ENCODE measurements at places on chromosomes 12 and 14.

DNA sequence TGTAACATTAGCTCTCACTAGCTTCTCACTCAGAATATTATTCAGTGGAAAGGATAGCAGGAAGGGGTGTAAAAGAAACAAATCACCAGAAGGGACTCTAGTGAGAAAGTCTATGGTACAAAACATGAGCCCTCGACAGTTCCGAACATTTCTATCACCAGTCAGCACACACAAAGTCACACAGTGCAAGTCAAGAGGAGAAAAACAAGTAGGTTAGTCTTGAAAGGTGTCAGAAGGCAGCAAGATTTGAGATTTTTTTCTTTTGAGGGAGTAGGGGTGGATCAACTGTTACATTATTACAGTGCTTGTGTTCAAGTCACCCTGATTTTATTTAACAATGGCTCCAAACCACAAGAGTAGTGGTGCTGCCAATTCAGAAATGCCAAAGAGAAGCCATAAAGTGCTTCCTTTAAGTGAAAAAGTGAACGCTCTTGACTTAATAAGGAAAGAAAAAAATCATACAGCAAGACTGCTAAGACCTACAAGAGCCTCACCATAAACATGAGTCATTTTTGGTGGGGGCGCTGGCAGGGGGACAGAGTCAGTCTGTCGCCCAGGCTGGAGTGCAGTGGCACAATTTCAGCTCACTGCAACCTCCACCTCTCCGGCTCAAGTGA is 42.3 kb downstream of the GNS start:
- DNase-seq = no peak

DNA sequence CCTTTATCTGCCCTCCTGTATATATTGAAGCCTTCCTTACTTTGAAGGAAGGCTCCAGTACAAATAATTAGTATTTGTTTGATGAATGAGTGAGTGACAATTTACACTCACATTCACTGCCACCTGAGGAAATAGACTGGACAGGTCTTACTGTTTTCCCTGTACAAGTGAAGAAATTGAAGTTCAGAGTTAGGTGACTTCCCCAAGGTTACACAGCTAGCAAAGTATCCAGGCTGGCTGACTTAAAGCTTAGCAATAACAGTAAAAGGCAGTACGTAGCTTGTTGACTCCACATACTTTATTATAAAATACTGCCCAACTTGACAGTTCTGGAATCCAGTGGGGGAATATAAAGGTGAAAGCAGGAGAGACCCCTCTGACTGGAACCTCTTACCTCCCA is 2.6 kb upstream of the KRT18 start:
- DNase-seq = no peak

DNA sequence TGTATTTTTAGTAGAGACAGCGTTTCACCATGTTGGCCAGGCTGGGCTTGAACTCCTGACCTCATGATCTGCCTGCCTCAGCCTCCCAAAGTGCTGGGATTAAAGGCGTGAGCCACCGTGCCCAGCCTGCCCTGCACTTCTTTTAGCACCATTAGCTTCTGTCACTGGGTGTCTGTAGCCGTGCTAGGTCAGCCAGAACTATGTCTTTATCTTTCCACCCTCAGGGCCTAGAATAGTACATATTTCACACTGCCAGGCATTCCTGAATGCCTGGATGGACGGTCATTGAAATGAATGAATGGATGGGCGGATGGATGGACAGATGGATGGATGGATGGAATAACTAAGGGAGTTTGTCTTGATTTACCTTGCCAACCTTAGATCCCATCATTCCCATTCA is 33.7 kb downstream of the FBXL14 start:
- no peak for DNase-seq

DNA sequence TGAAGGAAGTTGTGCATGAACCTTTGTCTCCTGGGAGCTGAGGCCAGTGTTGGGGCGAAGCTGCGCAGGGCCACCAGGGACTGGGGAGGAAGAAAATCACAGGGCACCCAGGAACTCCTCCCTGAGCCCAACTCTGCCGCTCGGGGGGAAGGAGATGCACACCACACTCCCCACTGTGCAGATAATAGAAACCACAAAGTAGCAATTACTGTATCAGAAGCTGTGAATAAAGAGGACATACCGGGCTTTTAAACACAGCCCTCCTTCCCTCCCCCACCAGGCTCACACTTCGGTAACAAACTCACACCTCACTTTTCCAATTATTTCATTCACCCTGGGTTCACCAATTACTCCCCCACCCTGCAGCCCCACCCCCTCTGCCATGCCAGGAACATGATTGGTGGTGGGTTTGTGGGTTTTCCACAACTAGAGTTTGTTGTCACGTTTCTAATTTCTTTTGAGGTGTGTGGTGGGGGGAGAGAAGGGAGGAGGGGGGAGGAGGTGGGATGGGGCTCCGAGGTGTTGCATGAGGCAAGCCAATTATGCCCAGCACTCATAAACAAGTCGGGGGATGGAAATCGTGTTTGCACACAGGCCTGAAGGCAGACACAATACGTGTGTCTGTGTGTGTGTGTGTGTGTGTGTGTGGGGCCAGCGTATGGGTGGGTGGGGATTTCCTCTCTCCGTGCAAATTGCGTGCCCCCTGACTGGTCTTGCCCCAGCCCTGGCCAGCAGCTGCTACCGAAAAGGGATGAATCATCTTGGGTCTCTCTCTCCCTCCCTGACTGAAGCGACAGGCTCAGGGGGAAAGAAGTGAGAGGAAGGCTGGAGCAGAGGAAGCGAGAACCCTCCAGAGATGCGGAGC is 103.3 kb downstream of the RBM19 start:
- peak; percentile 49 for DNase-seq

DNA sequence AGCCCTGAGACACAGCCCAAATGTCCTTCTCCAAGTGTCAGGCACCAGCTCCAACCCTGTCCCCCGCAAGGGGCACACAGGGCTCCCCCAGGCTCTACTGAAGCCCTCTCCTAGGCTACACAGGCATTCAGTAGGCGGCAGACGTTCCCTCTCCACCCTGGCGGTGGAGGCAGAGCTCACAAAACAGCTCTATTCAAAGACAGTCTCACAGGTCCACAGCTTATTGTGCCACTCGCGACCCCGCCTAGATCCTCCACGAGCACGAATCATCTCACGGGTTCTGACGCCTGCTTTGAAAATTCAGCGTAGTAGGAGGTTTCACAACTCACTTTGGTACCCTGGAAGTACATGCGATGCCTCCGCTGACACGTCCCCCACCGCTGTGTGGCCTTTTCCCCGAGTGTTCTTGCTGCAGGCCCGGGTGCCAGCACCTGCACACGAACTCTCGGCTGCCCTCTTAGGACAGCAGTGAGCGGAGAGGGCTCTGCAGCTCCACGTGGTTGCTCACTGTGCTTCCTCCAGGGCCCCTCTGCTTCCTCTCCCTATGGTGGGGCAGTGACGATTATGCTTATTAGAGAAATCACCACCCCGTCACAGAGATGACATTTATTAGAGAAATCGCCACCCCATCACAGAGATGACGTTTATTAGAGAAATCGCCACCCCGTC is 78.5 kb downstream of the ADGRD1 start:
- DNase-seq = no peak

- DNase-seq = no peak
Measured at GRCh38 chr12:27434673-27435565, 11.6 kb upstream of the SMCO2 start.

- no peak for DNase-seq
Measured at GRCh38 chr12:77213319-77213718, 147.9 kb upstream of the E2F7 start.

- no peak for DNase-seq
Measured at GRCh38 chr12:110199339-110200123, 75.4 kb downstream of the IFT81 start.

DNA sequence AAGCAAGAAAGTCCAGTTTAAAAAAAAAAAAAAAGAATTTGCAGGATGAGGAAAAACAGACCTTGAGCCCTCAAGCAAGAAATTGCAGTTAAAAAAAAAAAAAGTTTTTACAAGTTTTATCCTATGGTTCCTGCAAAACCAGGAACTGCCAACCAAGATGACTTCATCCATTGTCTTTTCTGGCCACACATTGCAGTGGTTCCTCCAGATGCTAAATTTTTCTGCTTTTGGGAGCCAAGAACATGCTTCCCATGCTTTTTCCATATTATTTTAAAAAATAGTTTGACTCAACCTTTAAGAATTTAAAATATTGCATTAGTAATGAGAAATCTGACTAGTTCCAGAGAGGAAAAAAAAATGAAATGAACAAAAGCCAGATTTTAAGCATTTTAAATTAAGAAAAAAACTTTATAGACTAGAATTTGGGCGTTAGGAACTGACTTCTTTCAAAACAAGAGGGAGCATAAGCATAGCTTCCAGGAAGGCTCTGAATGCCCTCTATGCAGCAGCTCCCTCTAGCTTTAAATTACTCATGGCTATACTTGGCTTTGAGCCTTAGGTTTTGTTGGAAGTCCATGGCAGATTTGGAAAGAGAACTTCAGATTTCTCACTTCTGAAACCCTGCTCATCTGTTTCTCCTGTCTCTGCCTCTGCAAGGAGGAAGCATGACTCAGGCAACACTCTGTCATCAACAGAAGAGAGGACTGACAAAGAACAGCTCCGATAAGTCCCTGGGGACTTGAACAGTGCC is 124.5 kb downstream of the GPR65 start:
- peak; percentile 40 for DNase-seq

GRCh38 chr12:92747151-92747550 is 44.4 kb downstream of the PLEKHG7 start:
- no peak for DNase-seq

GRCh38 chr14:31206536-31207286 is 882 bp downstream of the HECTD1 start:
- no peak for DNase-seq

All from AG09309 (cell line).